Lower lobe of right lung (tissue), 2 donors: ENCODE measurements at places on chromosomes 7 and 10. TPM values are rescaled to one million over a fixed set of nuclear protein-coding genes. Genes with fewer than 3 reads are reported as not detected.

- H3K4me3 ChIP-seq, result no peak overlapping the region
- no peaks in the 10 kb centered on the region for H3K4me1 ChIP-seq
- no peaks in the 10 kb centered on the region for H3K36me3 ChIP-seq
- peak; percentile 42 for DNase-seq
- H3K27ac ChIP-seq, result no peak overlapping the region
These were observed 35.0 kb downstream of the JAKMIP3 start for GRCh38 chr10:132100556-132101349.

DNA sequence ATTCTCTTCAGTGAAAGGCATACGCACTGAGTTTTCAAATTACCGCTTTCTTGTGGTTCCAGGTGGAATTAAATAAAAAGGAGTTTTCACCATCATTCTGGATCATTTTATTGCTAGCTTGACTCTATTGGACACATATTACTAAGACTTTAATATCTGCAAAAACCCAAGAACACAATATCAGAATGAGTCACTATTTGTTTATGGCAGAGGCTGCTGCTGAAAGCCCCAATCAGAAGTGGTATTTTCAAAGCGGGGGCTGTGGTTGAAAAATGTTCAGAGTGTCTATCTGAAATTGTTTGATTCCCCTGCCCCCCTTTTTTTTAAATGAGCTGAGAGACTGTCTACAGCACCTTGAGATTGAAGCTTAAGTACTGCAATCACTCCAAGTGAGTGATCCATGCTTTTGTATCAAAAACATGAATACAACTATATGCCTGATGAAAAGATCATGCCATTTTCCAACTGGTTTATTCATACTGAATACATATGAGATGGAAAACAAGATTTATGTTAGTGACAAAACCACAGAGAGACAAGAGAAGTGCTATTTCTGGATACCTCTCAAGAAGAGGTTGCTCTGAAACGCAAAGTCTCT, 376.4 kb downstream of the HTR7 start:
- DNase-seq, result no peak
- H3K27ac ChIP-seq, result no peak overlapping the region
- no peak overlapping the region for H3K4me3 ChIP-seq

- no peaks in the 10 kb centered on the region for H3K27me3 ChIP-seq
- no peaks in the 10 kb centered on the region for H3K36me3 ChIP-seq
- no peaks in the 10 kb centered on the region for H3K4me1 ChIP-seq
- DNase-seq, result no peak
These were observed 122.6 kb downstream of the KCND2 start for GRCh38 chr7:120395526-120396019.

GRCh38 chr10:106255111-106255678, 909.3 kb downstream of the SORCS1 start:
- no peak overlapping the region for H3K27ac ChIP-seq
- no peak overlapping the region for H3K4me3 ChIP-seq
- no peaks in the 10 kb centered on the region for H3K27me3 ChIP-seq
- H3K36me3 ChIP-seq, result no peaks in the 10 kb centered on the region

GRCh38 chr7:150728609-150729008, 8.6 kb upstream of the GIMAP5 start:
- no peak overlapping the region for H3K27ac ChIP-seq
- no peaks in the 10 kb centered on the region for H3K27me3 ChIP-seq
- no peak for DNase-seq
- no peaks in the 10 kb centered on the region for H3K36me3 ChIP-seq
- no peak overlapping the region for H3K4me3 ChIP-seq

DNA sequence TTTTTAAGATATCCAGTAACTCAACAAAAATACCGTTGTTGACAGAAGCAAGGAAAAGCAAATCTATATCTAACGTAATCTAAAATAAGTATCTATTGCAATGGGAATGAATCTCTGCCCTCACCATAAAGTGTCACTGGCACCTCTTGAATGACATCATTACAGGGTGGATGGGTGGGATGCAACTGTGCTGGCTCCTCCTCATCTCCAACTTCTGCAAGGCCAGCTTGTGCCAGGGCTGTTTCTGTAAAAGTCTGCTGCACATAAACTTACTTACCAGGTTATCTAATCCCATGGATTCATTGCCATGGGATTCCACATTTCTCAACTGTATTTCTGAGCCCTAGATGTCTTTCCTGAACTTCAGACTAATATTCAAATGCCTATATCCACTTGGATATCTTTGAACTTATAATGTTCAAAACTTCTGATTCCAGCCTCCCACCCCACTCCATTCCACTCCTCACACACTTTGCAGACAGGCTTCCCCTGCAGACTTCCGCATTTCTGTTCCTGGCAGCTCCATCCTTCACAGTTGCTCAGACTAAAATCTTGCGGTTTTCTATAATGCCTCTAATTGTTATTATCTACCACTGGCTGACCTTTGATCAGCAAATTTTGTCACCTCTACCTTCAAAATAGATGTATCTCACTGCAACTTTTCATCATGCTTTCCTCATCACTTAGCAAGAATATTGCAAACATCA, 10.7 kb downstream of the FGL2 start:
- H3K36me3 ChIP-seq, result no peaks in the 10 kb centered on the region
- H3K27me3 ChIP-seq, result no peaks in the 10 kb centered on the region
- H3K4me3 ChIP-seq, result no peak overlapping the region
- H3K4me1 ChIP-seq, result peaks cover 16% of the 10 kb centered on the region
- DNase-seq, result no peak

- no peaks in the 10 kb centered on the region for H3K4me1 ChIP-seq
- no peaks in the 10 kb centered on the region for H3K27me3 ChIP-seq
- no peak overlapping the region for H3K27ac ChIP-seq
- no peaks in the 10 kb centered on the region for H3K36me3 ChIP-seq
These were observed 24.6 kb downstream of the SNX8 start for GRCh38 chr7:2289621-2290020.

GRCh38 chr7:142791502-142791901, 20.7 kb downstream of the PRSS2 start:
- no peak overlapping the region for H3K27ac ChIP-seq
- H3K36me3 ChIP-seq, result no peaks in the 10 kb centered on the region
- H3K4me3 ChIP-seq, result no peak overlapping the region
- peaks cover 3% of the 10 kb centered on the region for H3K4me1 ChIP-seq

GRCh38 chr10:121823993-121824463, 103.8 kb downstream of the ATE1 start:
- no peak overlapping the region for H3K4me3 ChIP-seq
- no peak for DNase-seq
- H3K27me3 ChIP-seq, result no peaks in the 10 kb centered on the region
- H3K27ac ChIP-seq, result no peak overlapping the region

Gene ANKRD30A
- total RNA-seq, result not detected
